A549 treated with ZK216348 at 1 μM for 4 hours (cell line): ENCODE measurements at places on chromosomes 13 and 19. TPM values are rescaled to one million over a fixed set of nuclear protein-coding genes. Genes with fewer than 3 reads are reported as not detected.

Gene CBY2
- total RNA-seq, result not detected in 5 replicates

Gene CGB3
- not detected in 5 replicates for total RNA-seq

Gene KLC3
- 0.40 to 1.2 TPM (median 0.79 TPM) in 5 replicates for total RNA-seq

Gene MISP3
- total RNA-seq, result 2.1 to 5.4 TPM (median 3.9 TPM) in 5 replicates
